Skeletal muscle cell (primary cell): ENCODE measurements at places on chromosomes 11 and 22.

DNA sequence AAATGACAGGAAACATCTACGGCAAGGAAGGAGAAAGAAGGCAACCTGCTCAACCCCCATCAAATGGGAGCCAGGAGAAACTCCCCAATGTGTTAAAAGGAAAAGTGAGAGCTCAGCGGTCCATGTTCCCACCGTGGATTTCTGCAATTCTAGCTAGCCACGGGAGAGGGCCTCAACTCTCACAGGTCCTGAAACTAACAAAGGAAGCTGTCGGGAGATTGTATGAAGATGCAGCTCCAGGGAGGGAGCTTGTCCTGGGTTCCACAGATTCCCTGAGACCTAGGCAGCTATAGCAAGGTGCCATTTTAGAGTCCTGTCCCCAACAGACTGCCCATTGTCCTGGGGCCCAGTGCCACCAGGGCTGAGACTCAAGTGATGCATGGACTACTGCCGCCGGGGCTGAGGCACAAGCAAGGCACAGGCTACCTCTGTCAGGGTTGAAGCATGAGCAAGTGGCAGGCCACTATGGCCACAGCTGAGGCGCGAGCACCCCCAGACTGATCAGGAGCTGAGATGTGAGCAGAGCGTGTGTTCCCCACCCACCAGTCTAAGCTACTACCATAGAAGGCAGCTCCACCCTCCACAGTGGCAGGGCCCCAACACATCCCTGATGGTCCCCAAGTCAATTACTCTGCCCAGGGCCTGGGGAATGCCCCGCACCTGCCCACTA is 31.3 kb downstream of the RSF1 start:
- no peak for DNase-seq

DNA sequence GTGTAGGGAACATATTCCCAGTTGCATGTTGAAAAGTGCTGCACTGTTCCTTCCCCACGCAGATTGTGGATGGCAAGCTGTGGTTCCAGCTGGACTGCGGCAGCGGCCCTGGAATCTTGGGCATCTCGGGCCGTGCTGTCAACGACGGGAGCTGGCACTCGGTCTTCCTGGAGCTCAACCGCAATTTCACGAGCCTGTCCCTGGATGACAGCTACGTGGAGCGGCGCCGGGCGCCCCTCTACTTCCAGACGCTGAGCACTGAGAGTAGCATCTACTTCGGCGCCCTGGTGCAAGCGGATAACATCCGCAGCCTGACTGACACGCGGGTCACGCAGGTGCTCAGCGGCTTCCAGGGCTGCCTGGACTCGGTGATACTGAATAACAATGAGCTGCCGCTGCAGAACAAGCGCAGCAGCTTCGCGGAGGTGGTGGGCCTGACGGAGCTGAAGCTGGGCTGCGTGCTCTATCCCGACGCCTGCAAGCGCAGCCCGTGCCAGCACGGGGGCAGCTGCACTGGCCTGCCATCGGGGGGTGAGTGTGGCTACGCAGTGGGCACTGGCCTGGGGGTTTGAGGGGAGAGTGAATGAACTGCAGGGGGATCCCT is 102.7 kb upstream of the MTNR1B start:
- no peak for DNase-seq

- DNase-seq: no peak
These were observed 54.9 kb upstream of the LMO1 start for GRCh38 chr11:8318536-8318935.

DNA sequence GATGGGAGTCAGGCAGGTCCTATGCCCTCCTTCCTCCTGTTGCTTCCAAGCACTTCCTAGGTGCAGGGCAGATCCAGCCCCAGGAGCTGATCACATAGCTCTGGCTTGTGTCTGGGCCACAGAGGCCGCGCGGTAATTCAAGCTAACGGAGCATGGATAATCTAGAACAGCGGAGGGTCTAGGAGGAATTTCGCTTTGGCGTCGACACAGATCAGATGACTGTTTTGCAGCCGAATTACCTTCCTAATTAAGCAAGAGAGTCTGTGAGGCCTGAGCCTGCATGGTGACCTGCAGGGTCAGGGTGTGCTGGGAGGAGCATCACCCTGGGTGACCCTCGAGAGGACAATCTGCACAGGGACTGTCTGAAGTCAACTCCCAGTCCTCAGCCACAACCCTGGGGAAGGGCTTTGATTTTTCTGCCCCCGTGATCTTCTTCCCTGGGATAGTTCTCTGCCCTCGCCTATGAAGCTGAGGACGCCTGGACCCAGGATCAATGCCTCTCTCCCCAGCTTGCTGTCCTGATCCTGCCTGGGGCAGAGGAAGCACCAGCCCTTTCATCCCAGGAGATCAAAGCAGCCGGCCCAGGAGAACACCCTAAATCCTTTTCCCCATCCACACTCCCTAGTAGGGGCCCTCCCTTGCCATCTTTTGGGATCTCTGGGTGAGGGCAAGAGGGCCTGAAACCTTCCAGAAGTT is 11.0 kb downstream of the NECTIN1 start:
- no peak for DNase-seq

GRCh38 chr11:69375316-69376154 is 81.6 kb downstream of the MYEOV start:
- DNase-seq: no peak

DNA sequence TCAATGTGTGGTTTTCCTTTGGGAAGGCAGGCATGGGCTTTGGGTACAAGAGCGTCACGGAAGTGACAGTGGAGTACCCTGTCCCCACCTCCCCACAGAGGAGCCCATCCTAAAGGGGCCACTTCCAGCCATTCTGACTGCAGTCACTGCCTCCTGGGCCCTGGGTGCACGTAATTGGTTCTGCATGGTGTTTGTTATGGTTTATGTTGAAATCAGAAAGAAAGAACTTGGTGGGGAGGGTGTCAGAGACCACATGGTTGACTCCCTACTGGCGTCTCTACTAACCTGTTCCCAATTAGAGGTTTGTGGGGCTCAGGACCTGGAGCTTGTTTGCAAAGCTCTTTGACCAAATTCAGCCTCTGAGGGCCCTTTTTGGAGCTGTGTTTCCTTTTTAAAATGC is 40.8 kb downstream of the RIBC2 start:
- DNase-seq: no peak

GRCh38 chr11:60056349-60056969 is at the start of gene MS4A3:
Gene MS4A3 (plus strand): TSS chr11:60056665. CDS start chr11:60061161, 4,496 bp downstream.
- DNase-seq: no peak
